Stimulated activated CD8-positive, alpha-beta memory T cell treated with anti-CD3 and anti-CD28 coated beads, Interleukin-4, amount 100 ng/mL, for 1 hour (primary cell): ENCODE measurements at places on chromosomes 4 and X.

GRCh38 chr4:567457-568350, 8.4 kb downstream of the TMEM271 start:
- no peak for DNase-seq

DNA sequence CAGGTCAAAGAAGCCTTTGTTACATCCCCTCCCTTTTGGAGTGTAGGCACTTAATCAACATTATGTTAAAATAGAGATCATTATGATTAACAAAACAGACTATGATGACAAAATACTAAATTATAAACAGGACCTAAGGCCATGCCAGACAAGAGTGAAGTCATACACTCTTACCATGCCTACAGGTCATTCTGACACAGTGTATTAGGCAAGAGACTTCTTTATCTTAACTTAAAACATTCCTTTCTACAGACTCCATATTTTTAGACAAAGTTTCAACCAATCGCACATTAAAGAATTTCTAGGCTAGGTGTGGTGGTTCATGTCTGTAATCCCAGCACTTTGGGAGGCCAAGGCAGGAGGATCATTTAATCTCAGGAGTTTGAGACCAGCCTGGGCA, 128.6 kb upstream of the SLC34A2 start:
- no peak for DNase-seq

DNA sequence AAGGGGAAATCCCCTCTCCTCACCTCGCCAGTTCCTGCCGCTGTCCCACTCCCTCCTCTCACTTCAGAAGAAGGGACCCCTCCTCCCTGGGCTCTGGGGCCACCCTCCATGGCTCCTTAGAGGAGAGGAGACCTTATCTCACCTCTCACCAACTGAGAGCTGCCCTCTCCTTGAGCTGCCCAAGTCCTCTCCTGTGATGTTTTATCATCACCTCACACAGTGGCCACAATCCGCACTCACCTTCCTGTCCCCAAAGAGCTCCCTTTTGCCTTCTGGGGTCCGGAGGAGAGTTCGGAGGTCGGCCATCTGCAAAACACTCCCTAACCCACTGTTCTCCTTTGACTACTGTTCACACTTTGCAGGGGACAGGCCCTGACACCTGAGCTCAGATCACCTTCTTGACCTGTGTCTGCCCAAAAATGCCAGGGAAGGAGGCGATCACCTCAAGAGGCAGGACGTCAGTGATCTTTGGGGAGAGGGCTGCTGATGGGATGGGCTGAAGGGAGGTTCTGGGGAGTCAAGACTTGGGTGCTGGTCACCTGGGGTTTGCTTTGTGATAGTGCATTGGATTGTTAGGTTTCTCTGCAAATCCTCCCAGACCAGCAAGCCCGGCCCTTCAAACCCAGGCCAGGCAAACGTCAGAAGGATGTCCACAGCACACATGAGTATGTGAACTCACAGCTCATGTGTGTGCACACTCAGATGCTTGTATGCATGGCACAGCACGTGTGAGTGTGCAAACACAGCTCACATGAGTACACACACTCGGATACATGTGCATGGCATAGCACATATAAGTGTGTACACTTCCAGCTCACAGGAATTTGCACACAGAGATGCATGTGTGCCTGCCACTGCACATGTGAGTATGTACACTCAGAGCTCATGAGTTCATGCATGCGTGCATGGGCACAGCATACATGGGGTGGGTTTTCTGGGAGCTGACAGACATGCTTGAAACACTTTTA, 41.8 kb downstream of the HTRA3 start:
- DNase-seq, result no peak

GRCh38 chr4:7426525-7427171, 8.1 kb downstream of the PSAPL1 start:
- DNase-seq, result no peak

- no peak for DNase-seq
Measured at GRCh38 chr4:47631161-47631560, 146.1 kb downstream of the ATP10D start.

GRCh38 chr4:98657531-98658286, 702 bp downstream of the TSPAN5 start:
- no peak for DNase-seq

GRCh38 chrX:71214604-71215337, 8.3 kb upstream of the GJB1 start:
- no peak for DNase-seq

DNA sequence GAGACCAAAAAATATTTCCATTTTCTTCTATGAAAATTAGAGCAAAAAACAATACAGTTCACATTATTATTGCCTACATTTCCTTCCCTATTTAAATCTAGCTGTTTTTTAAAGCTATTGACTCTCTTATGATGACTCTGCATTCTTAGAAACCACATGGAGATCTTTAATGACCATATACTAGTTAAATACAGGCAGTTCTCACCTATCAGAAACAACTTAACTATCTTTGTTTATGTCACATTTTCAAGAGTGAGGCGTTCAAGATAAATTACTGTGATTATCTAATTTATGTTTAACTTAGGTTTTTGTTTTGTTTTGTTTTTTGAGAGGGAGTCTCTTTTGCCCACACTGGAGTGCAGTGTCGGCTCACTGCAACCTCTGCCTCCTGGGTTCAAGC, 3.0 kb downstream of the CISD2 start:
- DNase-seq, result no peak

- DNase-seq, result no peak
Measured at GRCh38 chr4:54092405-54093323, 7.3 kb upstream of the GSX2 start.

DNA sequence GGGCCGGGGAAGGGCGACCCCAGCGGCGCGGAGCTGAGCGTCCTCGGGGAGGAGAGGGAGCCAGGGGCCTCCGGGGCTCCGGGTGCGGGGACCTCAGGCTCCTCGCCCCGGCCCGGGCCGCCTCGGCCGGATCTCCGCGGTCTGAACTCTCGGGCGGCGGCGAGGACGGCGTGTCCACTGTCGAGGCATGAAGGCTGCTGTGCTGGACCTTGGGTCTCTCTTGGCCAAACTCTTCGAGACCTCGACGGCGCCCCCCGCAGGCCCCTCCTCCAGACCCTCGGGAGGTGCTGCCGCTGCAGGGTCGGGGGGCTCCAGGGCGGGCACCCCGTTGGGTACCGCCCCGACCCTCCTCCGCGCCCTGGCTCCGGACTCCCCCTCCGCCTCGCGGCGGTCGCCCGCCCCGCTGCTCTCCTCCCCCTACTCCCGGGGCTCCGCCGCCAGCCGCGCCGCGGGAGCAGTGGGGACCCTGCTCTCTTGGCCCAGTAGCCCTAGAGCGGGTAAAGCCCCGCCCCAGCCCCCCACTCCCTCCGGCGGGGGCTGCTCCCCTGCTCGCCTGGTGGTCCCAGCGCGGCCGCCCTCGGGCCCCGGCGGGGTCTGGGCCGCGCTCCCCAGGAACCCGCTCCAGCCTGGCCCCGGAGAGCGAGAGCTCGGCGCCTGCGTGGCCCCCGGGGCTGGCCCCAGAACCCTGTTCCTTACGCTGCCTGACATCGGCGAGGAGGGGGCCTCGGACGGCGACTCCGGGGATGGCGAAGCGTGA, 564 bp downstream of the FAM149A start:
- no peak for DNase-seq

DNA sequence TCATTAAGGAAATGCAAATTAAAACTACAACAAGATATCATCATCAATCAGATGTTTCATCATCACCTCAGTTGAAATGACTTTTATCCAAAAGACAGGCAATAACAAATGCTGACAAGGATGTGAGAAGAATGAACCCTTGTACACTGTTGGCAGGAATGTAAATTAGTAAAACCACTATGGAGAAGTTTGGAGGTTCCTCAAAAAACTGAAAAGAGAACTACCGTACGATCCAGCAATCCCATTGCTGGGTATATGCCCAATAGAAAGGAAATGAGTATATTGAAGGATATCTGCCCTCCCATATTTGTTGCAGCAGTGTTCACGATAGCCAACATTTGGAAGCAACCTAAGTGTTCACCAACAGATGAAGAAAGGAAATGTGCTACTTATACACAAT, 50.6 kb upstream of the STARD8 start:
- DNase-seq, result no peak

GRCh38 chr4:42995343-42995944, 102.9 kb downstream of the GRXCR1 start:
- DNase-seq, result no peak

DNA sequence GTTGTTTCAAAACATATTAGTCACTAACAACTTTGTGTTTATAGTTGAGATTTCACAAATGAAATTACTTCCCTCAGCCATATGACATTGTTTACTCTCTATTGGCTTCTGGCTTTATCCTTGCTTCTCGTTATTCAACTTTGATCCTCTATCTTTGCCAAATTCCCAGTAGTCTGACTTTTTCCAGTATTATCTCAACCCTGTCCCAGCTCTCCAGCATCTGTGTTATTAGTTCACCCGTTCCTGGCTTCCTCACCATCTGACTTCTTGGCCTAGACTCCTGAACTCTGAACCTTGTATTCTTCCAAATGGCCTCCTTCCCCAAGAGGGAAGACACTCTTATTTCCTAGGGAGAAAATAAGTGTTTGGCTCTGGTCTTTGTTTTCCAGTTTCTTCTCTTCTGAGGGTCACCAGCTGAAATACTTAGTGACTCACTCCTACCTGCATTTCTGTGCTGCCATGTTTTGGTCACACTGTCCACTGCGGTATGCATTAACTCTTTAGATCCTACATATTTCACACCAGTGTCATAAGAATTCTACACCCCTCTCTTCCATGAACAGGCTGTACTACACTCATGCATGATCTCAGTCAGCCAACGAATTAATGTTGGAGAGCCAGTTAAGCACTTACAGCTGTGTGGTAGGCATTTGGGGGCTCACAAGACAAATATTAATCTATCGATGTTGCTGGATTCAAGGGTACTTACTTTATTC, 17.0 kb upstream of the ARHGAP24 start:
- no peak for DNase-seq

DNA sequence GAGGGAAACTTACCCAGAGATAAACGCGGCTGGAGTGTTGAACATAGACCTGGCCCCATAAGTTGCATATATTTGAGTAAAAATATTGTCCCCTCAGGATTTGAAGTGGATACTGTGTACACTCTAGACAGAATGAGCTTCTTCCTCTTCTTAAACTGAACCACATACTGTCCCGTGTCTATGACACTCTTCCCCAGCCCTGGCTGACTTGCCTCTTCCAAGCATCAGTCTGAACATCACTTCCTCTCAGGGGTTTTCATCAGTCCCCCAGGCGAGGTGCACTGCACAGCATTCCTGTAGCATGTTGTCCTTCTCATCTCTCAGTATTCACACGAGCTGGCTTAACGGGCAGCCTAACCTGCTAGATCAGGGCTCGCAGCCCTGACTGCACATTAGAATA, 80.5 kb upstream of the TMEM150C start:
- no peak for DNase-seq

DNA sequence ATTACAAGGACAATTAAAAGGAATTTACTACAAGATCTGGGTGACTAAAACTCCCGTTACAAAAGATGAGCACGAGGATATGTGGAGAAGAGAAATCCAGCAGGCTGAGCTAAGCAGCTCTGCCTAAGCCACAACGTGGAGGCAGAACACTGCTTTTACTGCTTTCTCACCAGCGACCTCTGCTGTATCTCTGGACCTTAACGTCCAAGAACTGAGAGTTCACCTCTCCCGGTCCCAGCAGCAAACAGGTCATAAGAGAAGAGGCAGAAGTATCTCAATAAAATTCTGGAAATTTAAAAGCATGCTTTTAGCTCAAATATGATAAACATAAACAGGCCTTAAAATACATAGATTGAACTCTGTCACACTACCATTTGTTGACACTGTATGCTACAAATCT, 81.0 kb downstream of the ADGRA3 start:
- no peak for DNase-seq
